ENCODE measurements at places on chromosomes 5 and 9.

- DNase-seq = peak; percentile 33
These were observed 6.3 kb downstream of the CEP72 start for GRCh38 chr5:618450-618849.

DNA sequence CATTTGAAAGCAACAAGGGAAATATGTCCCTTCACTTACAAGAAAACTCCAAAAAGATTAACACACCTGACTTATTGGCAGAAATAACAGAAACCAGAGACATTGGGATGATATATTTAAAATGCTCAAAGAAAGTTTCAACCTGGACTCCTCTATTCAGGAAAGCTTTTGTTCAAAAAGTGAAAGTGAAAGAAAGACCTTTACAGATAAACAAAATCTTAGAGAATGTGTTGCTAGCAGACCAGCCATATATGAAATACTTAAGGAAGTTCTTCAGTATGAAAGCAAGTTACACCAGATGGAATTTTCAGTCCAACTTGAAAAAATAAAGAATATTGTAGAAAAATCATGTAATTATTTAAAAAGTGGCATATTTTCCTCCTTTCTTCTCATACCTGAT lies 1075.1 kb downstream of the NR2F1-AS1 start:
- DNase-seq = no peak

- no peak for DNase-seq
These were observed 14.1 kb downstream of the MTX3 start for GRCh38 chr5:79976759-79977515.

DNA sequence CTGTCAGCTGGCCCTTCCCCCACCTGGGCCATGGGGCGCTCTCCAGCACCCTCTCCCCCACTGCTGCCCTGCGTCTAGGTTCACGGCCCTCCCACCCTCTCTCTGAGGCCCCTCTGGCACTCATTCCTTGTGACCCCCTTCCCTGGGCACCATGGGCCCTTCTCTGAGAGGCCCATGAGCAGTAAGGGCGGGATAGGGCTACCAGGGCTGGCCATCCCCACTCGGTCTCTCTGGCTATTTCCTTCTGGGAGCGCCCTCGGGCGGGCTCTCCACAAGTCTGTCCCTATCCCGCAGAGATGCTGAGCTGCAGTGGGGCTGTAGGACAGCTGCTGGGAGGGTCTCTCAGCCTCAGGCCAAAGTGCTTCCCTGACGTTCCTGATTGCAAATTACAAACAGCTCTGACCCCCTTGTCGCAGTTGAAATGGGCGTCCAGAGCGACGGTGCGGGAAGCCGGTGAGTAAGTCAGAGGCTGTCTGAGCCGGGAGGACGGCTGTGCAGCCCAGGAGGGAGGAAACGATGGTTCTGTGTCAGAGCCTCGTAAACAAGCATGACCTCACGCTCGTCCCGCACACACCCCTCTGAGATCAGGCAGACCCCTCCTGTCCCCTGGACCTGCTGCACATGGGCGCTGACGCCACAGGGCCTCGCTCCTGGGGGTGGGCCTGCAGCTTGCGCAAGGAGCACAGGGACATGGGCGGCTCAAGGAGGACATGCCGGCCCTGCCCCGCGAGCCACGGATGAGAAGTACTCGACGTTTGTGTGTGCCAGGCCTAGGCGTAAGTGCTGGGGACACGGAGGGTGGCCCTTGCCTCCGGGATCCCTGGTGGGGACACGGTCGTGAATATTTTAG lies 36.3 kb upstream of the GFPT2 start:
- peak; percentile 12 for DNase-seq

GRCh38 chr5:143506836-143507552 lies 103.5 kb upstream of the NR3C1 start:
- DNase-seq = no peak

DNA sequence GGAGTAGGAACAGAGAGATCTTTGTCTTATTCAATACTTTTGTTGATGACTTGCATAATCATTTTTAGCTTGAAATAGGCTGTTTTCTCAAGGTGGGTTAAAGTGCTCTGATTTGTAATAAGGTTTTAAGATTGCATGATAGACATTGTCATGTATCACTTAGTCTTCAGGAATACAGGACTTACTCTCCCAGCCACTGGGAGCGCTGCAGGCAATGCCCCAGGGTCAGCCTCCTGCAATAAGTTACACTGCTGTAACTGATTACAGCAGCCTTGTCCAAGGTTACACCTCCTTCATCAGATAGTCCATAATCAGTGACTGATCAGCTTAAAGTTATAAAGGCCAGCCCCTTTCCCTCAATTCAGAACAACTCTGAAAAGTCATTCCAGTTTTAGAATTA lies 218.6 kb downstream of the ESM1 start:
- DNase-seq = no peak

GRCh38 chr5:129511291-129511690 lies 51.2 kb downstream of the ADAMTS19 start:
- no peak for DNase-seq

- no peak for DNase-seq
These were observed 238.3 kb downstream of the GADD45G start for GRCh38 chr9:89843074-89843473.

DNA sequence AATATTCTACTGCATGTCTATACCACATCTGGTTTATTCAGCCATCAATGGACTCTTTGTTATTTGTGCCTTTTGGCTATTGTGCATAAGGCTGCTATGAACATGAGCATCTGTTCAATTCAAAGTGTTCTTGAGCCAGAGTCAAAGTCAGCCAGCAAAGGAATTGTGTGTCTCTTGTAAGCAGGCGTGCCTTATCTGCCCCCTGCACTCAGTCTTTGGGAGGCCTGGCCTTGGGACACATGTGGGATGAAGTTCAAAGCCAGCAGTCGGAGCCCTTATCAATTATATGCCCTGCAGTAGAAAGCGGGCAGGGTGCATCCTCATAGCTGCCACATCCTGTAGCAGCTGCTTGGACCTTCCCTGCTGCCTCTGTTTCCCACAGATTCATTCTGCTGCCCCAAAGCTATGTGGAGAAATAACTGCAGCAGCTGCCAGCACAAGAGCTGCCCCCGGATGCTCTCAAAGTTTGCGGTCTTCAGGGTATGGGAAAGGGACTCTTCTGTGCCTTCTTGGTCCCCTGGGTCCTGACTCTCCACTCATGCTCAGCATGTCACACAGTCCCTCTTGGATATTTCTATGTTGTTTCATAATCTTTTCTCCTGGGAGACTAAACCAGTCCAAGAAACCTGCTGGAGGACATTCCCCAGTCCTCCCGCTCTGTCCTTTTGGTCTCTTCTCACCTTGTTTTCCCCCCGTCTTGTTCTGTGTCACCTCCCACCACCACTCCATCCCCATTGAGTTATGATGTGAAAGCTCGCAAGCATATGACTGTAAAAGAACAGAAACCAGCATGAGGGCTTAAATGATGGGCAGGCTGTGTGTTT lies 35.9 kb downstream of the STOM start:
- DNase-seq = no peak

DNA sequence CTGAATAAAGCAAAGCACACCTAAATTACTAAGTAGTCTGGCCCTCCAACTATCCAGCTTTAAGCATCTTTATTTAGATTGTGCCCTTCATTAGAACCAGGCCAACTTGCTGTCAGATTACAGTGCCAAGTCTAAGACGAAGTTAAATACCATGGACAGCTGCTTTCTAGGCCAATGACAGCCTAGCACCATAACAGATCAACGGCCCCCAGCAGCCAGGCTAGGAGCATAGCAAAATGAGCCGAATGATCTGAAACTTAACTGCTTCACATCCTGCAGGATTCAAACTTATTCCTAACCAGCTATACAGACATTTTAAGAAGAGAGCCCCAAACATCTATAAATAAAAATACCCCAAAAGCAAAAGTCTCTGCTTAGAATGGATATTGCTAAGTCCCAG lies 6.8 kb downstream of the SLC24A2 start:
- DNase-seq = peak; percentile 64

DNA sequence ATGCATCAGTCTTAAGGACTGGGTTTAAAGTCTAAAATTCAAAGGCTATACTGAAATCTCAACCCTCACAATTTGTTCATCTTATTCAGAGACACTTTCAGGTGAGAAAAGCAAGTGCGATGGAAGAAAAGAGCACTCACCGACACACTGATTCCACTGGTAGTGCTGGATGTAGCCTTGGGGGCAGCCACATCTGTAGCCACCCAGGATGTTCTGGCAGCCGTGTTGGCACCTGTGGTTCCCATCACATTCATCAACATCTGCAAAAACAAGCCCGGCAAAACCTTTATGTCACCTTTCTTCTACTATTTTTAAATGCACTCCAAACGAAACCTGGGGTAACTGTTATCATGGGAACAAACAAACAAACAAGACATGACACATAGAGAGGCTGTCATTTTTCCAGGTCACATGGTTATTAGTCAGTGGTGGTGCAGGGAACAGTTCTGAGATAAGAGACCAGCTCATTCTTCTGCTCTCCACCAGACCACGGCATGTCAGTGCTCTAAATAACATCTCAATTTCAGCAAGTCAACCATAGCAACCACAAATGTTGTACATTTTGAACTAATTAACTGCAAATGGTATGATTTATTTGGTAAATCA lies 188.4 kb downstream of the SLC12A2 start:
- no peak for DNase-seq

GRCh38 chr5:171835066-171835465 lies 49.4 kb downstream of the SMIM23 start:
- no peak for DNase-seq

Measured in NB4 (cell line).